Hematopoietic multipotent progenitor cell treated with erythropoietin and hydrocortisone succinate and interleukin-3 and kit ligand, for 6 days (in vitro differentiated cells): ENCODE measurements at places on chromosomes 7 and 10.

GRCh38 chr10:126935263-126935946 is 30.2 kb downstream of the DOCK1 start:
- DNase-seq, result no peak

GRCh38 chr7:69395061-69395714 is 203.1 kb upstream of the AUTS2 start:
- peak; percentile 12 for DNase-seq

GRCh38 chr7:93973134-93973533 is 31.0 kb downstream of the BET1 start:
- no peak for DNase-seq

GRCh38 chr7:26590709-26591108 is 273.7 kb downstream of the SKAP2 start:
- DNase-seq, result no peak

DNA sequence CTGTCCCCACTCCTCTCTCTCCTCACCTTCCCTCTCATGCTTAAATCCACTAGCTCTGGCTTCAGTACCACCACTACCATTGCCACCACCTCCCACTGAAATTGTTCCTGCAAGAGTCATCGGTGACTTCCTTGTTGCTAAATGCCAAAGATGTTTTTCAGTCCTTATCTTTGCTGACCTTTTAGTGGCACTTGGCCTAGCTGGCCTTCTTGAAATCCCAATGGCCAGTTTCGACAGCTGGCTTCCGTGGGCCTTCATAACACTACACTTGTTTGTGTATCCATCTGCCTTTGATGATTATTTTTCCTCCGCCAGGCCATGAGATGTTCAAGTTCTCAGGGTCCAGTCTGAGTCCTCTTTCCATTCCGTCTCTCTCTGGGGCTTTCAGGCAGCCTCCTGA is 118.2 kb upstream of the NANOS1 start:
- no peak for DNase-seq

- peak; percentile 20 for DNase-seq
Measured at GRCh38 chr7:93043385-93043985, 74.3 kb downstream of the SAMD9 start.

DNA sequence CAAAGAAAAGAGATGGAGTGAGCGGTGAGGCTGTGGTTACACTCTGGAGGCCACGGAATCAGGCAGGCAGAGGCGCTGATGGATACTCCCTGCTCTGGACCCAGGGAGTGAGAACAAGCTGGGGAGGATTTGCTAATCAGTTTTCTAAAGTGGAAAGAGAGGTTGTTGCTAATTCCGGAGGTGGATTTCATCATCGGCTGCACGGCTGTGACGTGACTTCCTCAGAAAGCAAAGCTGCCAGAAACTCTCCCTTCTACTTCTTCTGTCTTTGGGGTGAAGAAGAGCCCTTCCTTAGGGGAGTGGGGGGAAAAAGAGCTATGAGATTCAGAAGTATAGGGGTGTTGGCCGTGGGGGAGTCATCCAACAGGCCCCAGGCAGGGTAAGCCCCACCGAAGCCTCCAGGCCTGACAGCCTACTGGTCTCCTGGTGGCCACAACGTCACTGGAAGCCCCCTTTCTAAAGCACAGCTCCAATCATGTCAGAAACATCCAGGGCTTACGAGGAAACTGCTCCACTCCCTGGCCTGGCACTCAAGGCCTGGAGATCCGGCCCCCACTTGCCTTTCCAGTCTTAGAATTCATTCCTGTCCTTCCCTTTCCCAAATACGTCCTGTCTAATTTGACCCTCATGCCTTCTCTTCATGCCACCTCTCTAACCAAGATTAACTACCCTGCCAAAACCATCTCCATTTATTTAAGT is 114.5 kb downstream of the HIP1 start:
- peak; percentile 70 for DNase-seq

DNA sequence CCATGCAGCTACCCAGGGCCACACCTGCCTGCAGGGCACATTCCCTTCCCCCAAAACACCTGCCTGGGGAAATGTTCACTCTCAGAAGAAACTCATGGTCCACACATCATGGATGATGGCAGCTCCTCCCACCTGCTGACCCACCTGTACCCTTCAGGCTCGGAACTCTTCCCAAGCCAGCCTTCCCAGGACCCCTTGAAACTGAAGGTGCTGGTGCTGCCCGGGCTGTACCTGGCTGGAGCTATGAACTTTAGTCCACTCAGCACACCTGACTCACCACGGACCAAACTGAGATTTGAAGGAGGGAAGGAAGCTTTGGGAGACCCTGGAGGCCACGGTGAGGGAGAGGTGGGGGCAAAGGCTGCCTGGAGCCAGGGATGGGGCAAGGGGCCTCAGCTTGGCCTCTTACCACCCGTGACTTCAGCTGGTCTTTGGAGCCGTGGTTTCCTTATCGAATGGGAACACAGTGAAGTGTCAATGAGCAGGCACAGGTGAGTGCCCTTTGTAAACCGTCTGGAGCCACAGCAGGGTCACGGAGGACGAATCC is 30.1 kb upstream of the INPP5A start:
- no peak for DNase-seq

- DNase-seq, result no peak
Measured at GRCh38 chr10:71970331-71970730, 6.1 kb downstream of the CHST3 start.

- peak; percentile 75 for DNase-seq
Measured at GRCh38 chr10:68435803-68436202, 28.7 kb upstream of the RUFY2 start.

GRCh38 chr10:29621161-29621560 is 13.6 kb downstream of the SVIL start:
- DNase-seq, result no peak

DNA sequence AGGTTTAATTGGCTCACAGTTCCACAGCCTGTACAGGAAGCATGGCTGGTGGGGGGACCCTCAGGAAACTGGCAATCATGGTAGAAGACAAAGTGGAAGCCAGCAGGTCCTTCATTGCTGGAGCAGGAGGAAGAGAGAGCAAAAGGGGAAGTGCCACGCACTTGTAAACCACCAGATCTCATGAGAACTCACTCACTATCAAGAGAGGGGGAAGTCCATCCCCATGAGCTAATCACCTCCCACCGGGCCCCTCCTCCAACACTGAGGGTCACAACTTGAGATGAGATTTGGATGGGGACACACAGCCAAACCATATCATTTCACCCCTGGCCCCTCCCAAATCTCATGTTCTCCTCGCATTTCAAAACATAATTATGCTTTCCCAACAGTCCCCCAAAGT is 171.9 kb upstream of the CACNA2D1 start:
- DNase-seq, result peak; percentile 59

- DNase-seq, result no peak
Measured at GRCh38 chr10:43225787-43226153, 41.1 kb downstream of the RASGEF1A start.

GRCh38 chr7:77797734-77798393 is 370 bp downstream of the TMEM60 start:
- peak; percentile 35 for DNase-seq

- DNase-seq, result peak; percentile 83
Measured at GRCh38 chr10:61284222-61284890, 168.8 kb downstream of the TMEM26 start.

GRCh38 chr7:111086532-111086931 is 4.4 kb upstream of the LRRN3 start:
- no peak for DNase-seq

DNA sequence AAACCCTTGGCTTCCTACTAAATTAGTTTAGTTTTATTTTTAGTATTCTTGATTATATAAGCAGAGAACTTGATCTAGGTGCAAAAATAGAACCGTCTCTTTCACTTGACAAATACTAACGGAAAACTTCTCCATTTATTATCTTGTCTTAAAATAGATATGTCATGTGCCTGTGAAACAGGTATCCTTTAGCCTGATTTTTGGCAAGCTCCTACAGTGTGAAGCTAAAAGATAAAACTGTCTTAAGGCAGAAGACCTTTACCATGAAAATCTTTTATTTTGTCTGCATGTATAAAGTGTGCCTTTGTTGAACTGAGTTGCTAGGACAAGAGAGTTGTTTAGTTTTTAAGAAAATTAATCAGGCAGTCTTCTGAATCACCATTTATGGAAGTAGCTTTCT is 90.6 kb downstream of the CYP51A1 start:
- peak; percentile 15 for DNase-seq

- DNase-seq, result peak; percentile 87
Measured at GRCh38 chr10:11823122-11823988, at the start of gene PROSER2. Gene PROSER2 (plus strand): TSS chr10:11823356. CDS start chr10:11852078, 28,722 bp downstream.

DNA sequence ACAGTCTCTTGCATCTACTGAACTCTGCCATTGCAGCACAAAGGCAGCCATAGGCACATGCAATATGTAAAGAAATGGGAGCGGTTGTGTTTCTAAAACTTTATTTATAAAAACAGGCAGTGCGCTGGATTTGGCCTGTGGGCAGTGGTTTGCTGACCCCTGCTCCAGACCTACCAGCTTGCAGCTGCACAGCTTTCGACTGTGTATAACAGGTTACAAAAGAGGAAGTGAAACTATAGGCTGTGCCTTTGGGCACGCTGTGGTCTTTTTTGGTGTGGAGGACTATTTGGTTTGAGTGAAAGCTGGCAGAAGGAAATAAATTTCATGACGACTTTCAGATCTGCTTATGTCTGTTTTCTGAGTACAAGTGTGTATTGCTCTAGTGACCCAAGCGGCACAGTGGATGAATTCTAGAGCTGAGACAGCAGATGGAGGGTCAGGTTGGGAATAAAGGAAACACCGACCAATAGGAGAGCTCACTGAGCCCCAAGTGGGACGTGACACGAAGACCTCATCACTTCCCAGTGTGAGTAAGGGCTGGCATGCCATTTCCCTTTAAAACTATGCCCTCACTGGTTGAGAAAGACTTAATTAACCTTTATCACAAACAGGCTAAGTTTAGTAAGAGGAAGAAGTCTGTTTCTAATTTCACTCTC is 152.7 kb downstream of the ANK3 start:
- peak; percentile 69 for DNase-seq

- no peak for DNase-seq
Measured at GRCh38 chr7:43679210-43680068, 49.9 kb downstream of the COA1 start.

- DNase-seq, result no peak
Measured at GRCh38 chr7:55252386-55252785, 112.8 kb upstream of the LANCL2 start.

DNA sequence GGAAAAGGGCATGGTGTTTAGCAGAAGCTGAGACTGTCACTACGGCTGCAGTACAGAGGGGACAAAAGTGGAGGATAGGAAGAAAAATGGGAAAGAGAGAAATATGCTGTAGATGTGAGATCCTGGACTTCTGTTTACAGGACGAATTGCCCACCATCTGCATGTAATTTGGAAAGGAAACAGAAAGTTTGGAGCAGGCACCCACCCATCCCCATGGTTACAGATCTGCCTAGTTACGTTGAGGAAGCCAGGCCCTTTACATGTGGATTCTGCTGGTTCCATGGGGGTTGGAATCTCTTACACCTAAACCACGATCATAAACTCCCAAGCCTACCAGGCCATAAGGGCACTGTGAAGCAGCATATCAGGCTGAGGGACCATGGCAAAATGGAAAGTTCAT is 84.3 kb downstream of the WDFY4 start:
- DNase-seq, result no peak

DNA sequence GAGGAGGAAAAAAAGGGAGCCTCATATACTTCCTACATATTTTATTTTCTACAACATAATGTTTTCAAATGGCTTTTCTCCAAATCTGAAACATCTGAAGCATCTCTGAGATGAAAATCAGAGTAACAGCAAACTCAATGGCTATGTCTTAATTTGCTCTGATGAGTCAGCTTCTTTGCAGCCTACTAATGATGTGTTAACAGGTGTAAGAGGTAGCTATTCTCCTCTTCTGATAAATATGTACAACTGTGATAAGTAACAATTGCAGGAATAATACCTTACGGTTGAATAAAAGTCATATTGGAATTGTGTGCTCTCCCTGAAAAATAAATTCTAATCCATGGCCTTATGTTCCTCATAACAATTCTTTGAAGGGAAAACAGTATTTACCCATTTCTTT is 45.2 kb downstream of the GNAT3 start:
- DNase-seq, result no peak

- DNase-seq, result no peak
Measured at GRCh38 chr7:83486536-83486935, 162.4 kb downstream of the SEMA3E start.

DNA sequence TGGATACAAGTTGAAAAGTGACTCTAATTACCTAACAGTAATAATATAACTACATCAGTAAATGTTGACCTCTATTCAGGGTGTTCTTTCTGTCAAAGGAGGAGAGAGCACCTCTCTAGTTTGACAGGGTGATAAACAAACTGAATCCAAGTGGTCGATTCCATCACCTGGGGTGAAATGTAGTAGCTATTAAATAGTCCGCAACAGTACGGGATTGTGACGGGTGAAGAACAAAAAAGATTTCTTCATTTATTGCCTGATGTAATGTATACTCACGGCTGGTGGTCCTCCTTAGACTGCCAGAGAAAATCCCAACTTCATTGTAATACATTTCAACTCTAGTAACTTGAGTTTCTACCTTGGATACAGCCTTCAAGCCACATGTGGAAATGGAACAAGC is 292.5 kb upstream of the CELF2 start:
- no peak for DNase-seq

DNA sequence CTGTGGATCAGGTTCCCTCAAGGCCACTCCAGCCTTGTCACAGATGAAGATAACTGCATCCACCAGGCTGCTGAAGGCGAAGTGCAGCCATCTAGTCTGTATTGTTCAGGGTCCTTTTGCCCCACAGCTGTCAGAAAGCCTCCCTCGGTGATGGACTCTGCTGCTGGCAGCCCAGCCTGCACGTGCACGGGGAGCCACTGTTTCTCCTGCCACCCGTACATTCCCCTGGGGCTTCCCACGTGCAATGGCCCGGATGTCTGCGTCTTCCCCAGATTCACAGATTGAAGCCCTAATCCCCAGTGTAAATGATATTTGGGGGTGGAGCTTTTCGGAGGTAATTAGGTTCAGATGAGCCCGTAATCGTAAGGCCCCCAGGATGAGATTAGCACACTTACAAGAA is 46.6 kb upstream of the VIPR2 start:
- DNase-seq, result no peak

DNA sequence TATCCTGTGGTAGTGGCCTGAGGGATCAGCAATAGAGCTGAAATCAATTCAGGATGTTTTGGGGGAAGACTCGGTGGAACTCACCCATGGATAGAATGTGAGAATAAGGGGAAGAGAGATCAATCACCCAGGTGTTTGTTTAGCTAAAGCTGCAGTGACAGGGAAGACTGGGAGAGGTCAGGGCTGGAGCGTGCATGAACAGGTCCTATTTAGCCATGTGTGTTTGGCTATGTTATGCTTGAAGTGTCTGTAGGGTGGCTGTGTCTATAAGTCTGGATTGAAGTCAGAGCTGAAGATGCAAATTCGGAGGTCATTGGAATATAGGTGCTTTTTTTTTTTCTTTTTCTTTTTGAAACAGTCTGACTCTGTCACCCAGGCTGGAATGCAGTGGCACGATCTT is 4.6 kb downstream of the ATP6V1F start:
- DNase-seq, result no peak
